ENCODE measurements at places on chromosomes 2 and 18.

GRCh38 chr2:129755786-129756185, 223.7 kb upstream of the RAB6C start:
- no peak for DNase-seq

GRCh38 chr2:178374865-178375264, 76.1 kb downstream of the PRKRA start:
- DNase-seq, result no peak

DNA sequence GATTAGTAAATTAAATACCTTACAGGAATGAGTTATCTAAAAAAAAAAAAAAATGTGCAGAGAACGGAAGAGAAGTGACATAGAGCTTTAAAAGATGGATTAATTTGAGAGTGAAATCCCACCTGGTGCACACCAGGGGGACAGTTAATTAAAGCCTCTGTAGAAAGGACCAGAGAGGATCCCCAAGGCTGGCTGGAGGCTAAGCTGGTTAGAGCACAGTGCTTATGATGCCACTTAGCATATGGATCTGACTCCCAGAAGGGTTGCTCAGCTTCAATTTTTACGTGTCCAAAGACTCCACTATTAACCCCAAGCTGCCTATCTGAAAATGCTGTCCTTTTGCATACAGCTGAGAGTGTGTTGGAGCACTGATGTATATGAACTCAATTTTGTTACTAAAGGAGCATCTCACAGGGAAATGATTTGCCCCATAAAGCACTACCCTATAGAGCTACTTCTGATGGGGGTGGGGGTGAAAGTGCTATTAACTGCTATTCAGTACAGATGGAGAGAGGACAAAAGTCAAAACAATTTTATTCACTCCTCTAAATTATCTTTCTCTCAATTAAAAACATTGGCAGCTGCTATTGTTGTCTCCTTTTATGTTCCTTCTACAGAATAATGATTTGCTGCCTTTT, 15.2 kb upstream of the SLC8A1 start:
- DNase-seq, result no peak

DNA sequence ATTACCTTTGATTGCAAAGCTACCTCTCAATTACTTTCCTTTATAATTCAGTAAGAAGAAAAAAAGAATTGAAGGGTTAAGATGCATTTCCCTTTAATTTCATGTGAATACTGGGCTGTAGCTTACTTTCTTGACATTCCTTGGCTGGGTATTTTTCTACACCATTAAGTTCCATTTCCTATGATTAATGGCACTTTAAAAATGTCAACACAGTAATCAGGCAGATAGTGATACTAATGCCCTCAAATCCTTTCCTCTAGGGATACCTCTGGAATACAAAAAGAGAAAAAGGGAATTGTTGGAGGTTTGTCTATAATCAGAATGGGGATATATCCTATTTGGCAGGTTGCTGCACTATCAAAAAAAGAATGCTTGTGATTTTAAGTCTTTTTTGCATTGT, 216.9 kb downstream of the SRBD1 start:
- no peak for DNase-seq

DNA sequence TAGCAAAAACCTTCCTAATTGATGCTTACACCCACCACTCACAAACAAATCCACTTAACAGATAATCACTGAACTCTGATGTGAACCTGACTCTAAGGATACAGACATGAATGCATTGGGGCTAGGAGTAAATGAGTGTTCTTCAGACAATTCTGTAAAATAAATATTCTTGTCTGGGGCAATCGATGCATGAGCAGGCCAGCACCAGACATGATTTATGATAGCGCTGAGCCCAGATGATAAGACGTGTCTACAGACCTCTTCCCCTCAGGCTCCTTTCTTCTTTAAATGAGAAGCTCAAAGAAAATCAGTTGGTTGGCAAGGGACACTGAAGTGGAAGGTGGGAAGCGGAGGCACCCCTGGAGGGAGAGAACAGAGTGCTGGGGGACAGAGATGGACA, 27.3 kb upstream of the BIN1 start:
- peak; percentile 13 for DNase-seq

DNA sequence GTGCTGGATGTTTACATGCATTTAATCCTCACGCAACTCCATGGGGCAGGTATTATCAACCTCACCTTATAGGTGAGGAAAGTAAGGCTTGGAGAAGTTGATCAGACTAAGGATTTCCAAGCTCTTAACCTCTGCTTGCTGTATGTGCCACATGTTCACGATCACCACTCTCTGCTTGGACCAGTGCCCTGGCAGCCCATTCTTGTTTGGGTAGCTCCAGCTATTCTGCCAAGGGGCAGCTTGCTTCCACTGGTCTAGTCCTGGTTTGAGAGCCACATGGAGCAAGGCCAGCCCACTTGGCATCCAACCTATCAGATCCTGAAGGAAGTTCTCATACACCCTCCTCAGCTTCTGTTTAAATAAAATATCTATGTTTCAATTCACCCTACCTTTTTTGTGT, 14.3 kb downstream of the PLB1 start:
- no peak for DNase-seq

DNA sequence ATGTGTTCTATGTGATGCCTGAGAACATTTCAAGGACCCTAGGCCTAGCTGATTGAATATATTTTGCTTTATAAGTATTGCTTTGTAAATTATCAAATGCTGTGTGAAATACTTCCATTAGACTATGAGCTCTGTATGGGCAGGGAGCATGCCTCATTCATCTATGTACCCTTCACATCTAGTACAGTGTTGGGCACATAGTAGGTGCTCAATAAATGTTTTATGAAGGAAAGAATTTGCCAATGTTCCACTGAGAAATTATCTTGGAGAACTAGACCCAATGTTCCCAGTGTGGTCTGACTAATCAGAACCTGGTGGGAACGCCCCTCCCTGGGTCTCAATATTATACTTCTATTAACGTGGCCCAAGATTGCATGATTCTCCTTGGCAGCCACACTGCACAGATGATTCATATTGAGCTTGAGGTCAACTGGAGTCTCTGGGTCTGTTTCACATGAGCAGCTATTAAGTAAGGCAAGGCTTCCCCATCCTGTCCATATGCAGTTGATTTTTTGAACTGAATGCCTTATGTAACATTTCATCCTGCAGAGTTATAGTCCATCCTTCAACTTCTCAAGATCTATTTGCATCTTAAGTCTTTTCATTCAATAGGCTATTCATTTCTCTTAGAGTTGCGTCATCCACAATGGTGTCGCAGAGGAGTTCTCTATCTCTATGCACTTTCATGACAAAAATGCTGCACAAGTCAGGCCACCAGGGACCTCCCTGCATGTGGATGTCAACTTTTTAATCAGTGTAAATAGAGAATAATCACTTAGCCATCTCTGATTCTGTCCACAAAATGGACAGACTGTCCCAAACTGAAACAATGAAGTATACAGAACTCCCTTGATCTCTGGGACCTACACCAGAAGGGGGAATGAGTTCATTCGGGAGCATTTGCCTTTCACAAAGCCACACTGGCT, 257.6 kb downstream of the CYP26B1 start:
- peak; percentile 83 for DNase-seq

- DNase-seq, result no peak
Measured at GRCh38 chr18:12338382-12338781, 30.3 kb downstream of the TUBB6 start.

DNA sequence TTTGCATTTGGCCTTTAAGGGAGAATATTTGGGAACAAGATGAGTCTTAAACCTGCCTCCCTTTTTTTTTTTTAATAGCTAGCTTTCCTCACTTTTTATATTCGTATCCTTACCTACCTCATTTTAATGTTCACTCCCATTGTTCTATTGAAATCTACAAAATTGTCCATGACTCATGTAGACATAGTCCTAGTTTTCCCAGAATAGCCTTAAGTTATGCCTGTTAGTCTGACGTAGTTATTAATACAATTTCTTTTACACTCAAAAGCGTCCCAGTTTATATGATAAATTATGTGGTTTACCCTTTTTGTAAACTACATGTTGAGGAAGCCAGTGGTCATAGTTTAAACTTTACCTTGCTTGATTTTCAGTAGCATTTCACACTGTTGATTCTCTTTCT, 73.4 kb downstream of the UBR3 start:
- DNase-seq, result no peak

- DNase-seq, result no peak
Measured at GRCh38 chr2:42696987-42697386, 66.9 kb downstream of the OXER1 start.

- no peak for DNase-seq
Measured at GRCh38 chr2:240186191-240186725, 45.8 kb upstream of the OTOS start.
